ENCODE measurements at places on chromosomes 3 and 15.

GRCh38 chr15:89379251-89379695, 44.6 kb upstream of the POLG start:
- DNase-seq: no peak

- DNase-seq: no peak
Observed at GRCh38 chr3:106018102-106018501, 149.3 kb upstream of the CBLB start.

- no peak for DNase-seq
Observed at GRCh38 chr15:74657846-74658245, 38.0 kb downstream of the EDC3 start.

DNA sequence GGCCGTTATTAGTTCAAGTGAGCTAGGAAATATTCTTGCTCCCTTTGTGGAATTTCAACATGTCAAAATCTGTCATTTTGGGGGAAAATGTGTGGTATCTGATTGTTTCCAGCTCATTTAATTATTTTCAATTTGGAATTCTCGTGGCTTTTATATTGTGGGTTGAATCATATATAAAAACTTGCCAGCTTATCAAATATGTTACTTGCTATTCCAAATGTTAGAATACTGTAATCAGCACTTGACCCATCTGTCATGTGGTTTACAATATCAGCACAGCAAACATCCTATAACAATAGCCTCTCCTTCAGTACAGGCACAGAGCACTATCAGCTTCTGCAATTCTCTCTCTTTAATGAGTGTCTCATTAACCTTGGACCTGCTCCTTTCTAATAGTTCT, 130.2 kb upstream of the FEZF2 start:
- DNase-seq: no peak

DNA sequence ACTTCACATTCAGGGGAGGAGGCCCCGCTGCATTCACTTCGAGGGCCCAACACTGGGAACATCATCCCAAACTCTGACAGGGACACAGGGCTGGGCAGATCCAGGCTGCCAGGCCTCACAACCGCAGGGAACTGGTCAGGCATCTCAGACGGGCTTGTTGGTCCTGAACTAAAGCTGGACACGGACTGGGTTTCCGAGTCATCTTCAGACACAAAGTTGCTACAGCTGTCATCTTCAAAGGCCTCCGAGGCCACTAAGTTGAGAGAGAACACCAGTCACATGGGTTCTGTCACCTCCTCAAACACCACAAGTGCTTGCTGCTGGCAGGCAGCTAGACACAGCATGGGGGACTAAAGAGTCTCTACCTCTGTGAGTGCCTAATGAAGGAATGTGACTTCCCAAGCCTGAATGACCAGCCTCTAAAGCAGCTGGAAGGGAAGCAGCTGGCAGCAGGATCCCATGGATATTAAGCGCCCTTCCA, 50.9 kb downstream of the CAPN7 start:
- DNase-seq: no peak

DNA sequence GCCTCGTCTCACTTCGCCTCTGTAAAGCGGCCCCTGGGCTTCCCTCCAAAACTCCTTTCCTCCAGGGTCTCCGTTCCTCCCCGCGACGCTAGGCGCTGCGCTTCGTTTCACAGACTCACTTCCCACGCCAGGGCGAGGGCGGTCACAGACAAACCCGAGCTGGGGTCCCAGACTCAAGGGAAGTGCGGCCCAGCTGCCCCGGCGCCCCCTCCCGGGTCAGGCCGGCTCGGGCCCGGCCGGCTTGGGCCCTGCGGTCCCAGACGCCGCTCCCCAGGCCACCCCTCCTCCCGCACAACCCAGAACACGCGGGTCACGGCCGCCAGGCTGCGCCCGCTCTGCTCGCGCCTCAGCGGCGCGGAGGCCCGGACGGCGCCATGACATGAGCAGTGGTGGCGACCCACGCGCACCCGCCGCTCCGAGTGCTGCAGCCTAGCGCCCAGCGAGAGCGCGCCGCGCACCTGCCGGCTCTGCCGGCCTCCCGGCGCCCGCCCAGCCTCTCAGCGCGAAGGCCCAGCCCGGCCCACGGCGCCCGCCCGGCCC, 547 bp downstream of the NUP210 start:
- DNase-seq: no peak

DNA sequence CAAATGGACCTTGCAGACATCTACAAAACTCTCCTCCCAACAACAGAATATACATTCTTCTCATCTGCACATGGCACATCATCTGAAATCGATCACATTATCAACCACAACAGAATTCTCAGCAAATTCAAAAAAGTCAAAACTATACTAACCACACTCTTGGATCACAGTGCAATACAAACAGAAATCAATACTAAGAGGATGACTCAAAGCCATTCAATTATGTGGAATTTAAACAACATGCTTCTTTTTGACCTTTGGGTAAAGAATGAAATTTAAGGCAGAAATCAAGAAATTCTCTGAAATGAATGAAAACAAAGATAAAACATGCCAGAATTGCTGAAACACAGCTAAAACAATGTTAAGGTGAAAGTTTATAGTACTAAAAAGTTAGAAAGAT, 358.1 kb downstream of the NSUN3 start:
- DNase-seq: no peak

DNA sequence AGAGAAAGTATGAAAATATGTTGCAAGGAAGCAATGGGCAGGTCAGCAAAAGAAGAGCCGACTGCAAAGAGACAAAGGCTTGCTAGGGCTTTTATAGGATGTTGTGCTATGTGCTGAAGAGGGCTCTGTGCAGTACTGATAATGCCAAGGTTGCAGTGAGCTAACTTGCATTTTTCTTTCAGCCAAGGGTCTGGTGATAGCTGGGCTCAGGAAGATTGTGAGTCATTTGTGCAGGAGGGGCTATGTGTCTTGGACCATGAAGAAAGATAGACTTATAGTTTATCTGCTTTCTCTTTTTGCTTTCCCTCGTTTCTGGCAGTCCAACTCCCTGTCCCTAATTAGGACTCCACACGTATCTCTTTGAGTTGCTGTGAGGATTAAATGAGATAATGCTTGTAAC, 64.5 kb upstream of the LRIG1 start:
- DNase-seq: no peak

DNA sequence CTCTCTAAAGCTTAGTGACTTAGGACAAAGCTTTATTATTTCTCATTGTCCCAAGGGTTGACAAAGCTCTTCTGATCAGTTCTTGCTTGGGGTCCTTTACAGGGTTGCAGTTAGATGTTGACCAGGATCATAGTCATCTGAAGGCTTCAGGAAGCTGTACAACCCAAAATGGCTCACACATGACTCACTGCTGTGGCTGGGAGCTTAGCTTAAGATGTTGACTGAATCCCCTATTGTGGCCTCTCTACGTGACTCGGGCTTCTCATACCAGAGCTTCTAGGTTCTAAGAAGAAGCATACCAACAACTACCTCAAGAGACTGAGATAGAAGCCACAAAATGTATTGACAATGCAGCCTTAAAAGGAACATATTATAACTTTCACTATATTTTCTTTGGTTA, 569.6 kb upstream of the ROBO2 start:
- no peak for DNase-seq

GRCh38 chr3:71850654-71851053, 65.7 kb upstream of the PROK2 start:
- DNase-seq: no peak

DNA sequence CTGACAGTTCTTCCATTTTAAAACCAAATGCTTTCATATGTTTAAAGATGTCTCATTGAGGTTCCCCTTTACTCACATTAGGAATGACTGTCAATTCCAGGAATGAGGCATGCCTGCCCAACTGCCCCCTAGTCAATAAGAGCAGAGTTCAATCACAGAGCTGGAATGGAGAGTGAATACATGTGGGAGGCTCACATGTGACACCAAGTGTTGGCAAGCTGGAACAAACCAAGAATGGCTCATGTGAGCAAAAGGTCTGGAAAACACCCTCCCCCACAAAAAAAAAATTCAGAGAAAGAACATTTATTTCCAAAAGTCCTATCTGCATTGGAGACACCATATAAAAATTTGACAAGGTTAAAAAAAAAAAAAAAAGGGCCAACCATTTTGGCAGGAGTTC, 3.7 kb downstream of the PBRM1 start:
- no peak for DNase-seq

GRCh38 chr3:87053553-87053952, 62.6 kb upstream of the VGLL3 start:
- DNase-seq: no peak

GRCh38 chr3:15325228-15325627, 7.2 kb downstream of the SH3BP5 start:
- no peak for DNase-seq

GRCh38 chr3:175606650-175607318, 747.6 kb downstream of the NAALADL2 start:
- DNase-seq: peak; percentile 13

- DNase-seq: no peak
Observed at GRCh38 chr3:179181021-179181472, 32.9 kb downstream of the PIK3CA start.

DNA sequence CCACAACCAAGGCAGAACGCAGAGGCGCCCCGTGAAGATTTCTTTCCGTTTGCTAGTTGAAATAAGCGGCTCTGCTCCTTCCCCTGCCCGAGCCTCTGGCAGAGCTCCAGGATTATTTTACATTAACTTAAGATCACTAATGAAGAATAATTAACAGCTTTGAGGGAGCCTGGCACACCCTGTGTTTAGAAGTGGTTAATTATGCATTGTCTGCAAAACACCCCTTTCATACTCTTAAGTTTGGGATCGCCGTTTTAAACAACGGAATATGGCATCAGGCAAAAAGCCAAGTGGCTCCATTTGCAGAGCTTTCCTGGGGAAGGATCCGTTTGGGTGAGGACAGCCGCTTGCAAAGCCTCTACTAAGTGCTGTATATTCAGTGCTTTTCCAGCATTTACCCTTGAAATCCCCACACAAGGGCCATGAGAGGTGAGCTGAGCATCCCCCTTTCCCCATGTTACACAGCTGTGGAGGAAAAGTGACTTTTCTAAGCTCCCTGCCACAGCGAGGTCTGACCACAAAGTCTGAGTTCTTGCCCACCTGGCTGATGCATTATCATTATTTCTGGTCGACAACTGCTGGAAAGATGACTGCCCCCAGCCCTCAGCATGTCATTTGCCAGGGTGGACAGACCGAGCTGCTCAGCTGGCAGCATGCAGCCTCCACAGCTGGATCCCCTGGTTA, 33.9 kb downstream of the IQSEC1 start:
- DNase-seq: no peak

GRCh38 chr15:93332168-93332553, 243.2 kb upstream of the RGMA start:
- no peak for DNase-seq

- no peak for DNase-seq
Observed at GRCh38 chr15:63244976-63245645, 32.3 kb upstream of the APH1B start.

DNA sequence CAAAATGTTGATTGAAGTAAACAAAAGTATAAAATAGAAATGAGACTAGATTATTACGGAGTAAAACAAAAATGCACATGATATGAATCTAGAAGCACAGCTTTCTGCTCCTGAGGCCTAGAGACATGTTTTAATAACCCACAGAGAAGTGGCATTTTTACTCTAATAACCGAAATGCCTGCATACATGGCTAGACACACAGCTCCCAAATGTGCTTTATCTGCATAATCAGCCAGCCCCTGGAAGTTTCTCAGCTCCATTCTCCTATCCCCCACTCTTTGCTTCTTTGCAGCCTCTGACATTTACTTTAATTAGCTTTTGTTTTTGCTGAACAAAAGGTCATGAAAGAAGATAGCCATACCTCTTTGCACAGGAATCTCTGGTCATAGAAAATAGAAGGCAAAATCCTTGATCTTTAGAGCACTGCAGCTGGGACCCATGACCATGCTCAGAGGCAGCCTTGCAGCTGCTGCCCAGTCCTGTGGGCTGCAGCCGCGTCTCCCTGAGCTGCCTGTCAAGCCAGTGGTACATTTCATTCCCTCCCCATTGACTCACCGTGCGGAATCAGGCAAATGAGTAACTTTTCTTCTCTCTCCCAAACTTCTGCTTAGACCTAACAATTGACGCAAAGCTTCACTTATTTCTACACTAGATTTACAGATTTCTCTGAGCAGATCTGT, at the start of gene VEPH1:
VEPH1 (minus strand) TSS at position 501 of the 680 bp plus-strand sequence. CDS start 8,067 bp downstream, outside the sequence.
- DNase-seq: no peak

DNA sequence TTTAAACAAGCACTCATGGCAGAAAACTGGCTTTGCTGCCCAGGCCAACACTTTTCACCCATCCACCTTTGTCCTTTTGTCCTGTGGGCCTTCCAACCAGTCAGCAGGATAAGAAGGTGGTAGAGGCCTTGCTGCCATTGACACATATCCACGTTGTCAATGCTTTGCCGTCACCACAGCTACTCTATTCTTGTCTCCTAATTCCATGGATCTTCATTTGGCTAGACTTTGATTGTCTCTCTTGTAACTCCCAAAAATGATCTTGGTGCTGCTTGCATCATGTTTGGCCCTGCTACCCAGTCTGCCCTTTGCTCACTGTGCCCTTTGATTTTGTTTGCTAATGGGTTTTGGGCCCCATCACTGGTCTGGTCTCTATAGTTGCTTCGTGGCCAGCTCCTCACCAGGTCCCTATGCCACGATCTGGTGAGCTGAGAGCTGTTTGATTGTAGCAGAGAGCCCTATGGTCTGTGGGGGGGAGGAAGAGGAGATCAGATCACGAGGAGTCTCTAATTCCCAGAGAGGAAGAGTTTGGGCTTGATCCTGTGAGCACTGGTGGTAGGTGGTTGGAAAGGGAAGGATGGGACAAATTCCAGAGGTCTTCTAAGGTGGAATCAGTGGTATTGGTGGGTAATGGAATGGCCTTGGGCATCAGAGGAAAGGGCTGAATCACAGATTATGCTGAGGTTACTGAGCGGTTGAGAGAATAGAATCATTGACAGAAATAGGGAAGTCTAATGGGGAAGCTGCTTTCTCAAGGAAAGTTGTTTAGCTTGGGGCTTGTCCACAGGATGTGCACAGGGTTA, 40.3 kb downstream of the ABHD2 start:
- no peak for DNase-seq

DNA sequence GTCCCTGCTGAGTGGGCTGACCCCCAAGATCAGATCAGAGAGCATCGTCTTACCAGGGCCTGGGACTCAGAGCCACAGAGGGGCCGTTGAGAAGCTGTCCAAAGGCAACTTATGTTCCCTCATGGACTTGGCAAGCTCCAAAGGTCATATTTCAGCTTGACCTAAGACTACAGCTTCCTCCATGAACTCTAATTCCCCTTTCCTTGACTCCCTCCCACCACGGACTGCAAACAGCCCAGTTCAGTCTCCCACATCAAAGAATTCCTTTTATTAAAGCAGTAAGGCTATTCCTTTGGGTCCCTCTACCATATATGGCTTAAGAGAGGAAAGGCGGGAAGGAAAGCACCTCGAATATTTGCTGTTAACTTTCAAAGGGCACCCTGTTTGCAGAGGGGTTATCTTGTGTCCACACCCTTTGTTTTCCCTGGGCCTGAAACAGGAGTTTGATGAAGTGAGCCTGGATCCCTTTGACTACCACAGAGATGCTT, 146.1 kb upstream of the THBS1 start:
- no peak for DNase-seq

GRCh38 chr3:139506766-139507165, 30.4 kb upstream of the RBP2 start:
- no peak for DNase-seq

- no peak for DNase-seq
Observed at GRCh38 chr3:148646126-148646665, 51.5 kb upstream of the AGTR1 start.

GRCh38 chr15:55917881-55918296, 75.5 kb downstream of the NEDD4 start:
- no peak for DNase-seq

GRCh38 chr3:58333206-58334012, 717 bp downstream of the PXK start:
- DNase-seq: no peak
